Activated naive CD8-positive, alpha-beta T cell treated with anti-CD3 and anti-CD28 coated beads for 36 hours (primary cell): ENCODE measurements at places on chromosomes 12 and 14. TPM values are rescaled to one million over a fixed set of nuclear protein-coding genes. Genes with fewer than 3 reads are reported as not detected.

GRCh38 chr12:12406762-12407161 lies 49.9 kb downstream of the BORCS5 start:
- no peak for DNase-seq
- no peak overlapping the region for H3K4me3 ChIP-seq
- no peaks in the 10 kb centered on the region for H3K27me3 ChIP-seq
- H3K27ac ChIP-seq: no peak overlapping the region

DNA sequence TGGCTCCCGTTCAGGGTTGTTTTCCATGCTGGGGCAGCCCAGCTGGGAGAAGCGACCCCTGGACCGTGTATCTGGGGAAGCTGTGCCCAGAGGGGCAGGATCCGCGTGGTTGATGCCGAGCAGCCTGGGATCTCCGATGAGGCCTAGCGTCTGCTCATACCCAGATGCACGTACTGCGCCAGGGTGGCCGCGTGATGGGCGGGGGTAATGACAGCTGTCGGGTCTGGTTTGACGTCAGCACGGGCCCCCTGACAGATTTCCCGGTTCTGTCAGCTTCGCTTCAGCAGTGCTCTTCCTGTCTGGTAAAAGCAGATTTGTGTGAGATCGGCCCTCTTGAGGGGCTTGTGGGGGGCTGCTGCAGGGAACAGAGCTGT lies 147.3 kb downstream of the TSPAN9 start:
- H3K4me3 ChIP-seq: no peak overlapping the region
- H3K4me1 ChIP-seq: peaks cover 11% of the 10 kb centered on the region
- no peak for DNase-seq
- H3K27me3 ChIP-seq: no peaks in the 10 kb centered on the region

GRCh38 chr12:106079148-106079738 lies 59.5 kb downstream of the NUAK1 start:
- no peak overlapping the region for H3K4me3 ChIP-seq
- DNase-seq: no peak
- H3K27ac ChIP-seq: no peak overlapping the region
- H3K36me3 ChIP-seq: no peaks in the 10 kb centered on the region
- peaks cover 40% of the 10 kb centered on the region for H3K27me3 ChIP-seq

CCDC197 gene
- total RNA-seq: not detected

RDH12 gene
- total RNA-seq: not detected
